ENCODE measurements at places on chromosomes 11 and 22.

- DNase-seq = no peak
Observed at GRCh38 chr11:1932681-1933080, 13.2 kb downstream of the TNNT3 start.

GRCh38 chr11:113470233-113470632 lies 5.0 kb downstream of the DRD2 start:
- DNase-seq = no peak

- no peak for DNase-seq
Observed at GRCh38 chr11:68661697-68662603, 22.4 kb upstream of the GAL start.

DNA sequence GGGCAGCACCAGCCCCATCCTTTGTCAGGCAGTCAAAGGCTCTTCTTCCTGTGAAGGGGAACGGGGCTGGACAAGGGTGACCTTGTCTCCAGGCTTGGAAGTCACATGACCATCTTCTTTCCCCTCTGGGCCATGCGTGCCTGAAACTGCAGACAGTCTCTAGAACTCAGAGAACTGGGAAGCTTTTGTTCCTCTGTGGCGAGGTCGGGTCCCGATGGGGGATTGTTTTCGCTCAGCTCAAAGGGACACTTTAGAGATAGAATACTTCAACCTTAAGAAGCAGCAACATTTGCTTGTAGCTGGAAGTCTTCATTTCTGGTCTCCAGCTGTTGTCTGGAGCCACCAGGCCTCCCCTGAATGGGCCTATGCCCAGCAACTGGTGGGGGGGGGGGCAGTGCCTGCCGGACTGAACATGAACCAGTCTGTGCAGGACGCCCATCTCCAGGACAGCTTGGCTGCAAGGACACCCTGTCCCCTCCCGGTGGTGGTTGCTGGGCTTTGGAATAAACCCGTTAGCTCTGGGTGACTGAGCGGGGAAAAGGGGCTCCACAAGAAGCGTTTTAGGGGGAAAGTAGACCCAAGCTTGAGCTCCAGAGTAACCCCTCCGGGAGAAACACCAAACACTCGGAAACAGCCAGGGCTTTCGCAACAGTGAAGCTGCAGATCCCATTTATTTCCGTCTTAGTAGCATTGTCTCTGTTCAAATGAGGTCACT lies 55.7 kb upstream of the EMID1 start:
- peak; percentile 97 for DNase-seq

DNA sequence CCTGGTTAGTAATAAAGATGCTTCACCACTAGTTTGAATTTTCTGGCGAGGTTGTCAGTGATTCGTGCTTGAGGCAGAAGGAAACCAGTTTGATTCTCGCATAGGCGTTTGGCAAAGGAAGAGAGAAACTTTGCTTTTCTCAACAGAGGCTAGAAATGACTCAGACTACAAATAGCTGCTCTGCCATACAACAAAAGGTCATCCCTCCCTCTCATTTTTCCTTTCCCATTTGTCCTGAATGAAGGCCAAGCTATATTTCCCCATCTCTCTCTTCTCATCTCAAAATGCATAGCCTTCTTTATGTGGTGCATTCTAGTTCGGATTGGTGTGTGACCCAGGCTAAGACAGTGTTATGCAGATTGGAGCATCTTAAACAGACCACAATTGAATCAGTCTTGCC lies 741.4 kb downstream of the NTM start:
- peak; percentile 68 for DNase-seq

- no peak for DNase-seq
Observed at GRCh38 chr11:64341429-64341828, 1.4 kb downstream of the CCDC88B start.

- no peak for DNase-seq
Observed at GRCh38 chr11:35163702-35164496, 24.9 kb downstream of the CD44 start.

DNA sequence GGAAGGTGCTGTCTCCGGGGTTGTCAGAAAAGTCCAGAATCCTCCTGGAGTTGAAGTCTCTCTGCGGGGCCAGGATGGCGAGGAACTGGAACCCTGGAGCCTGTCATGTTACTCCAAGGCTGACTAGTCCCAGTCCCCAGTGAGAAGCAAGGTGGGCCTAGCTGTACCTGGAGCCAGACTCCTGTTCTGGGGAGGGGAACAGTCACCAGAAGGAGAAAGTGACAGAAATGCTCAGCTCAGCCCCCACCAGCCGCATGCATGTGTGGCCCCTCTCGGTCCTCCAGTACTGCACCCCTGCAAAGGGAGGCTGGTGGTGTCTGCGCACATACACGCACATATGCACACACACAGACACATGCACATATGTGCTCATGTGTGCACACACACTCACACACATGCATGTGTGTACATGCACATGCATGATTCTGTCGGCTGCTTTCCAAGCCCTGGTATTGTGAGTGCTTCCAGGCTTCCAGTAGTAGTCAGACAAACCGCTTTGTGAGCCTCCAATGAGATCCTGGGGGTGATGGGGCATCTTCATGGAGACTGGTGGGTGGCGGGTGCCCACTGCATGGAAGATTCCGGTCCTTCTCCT lies 54.3 kb downstream of the RTL6 start:
- DNase-seq = no peak

DNA sequence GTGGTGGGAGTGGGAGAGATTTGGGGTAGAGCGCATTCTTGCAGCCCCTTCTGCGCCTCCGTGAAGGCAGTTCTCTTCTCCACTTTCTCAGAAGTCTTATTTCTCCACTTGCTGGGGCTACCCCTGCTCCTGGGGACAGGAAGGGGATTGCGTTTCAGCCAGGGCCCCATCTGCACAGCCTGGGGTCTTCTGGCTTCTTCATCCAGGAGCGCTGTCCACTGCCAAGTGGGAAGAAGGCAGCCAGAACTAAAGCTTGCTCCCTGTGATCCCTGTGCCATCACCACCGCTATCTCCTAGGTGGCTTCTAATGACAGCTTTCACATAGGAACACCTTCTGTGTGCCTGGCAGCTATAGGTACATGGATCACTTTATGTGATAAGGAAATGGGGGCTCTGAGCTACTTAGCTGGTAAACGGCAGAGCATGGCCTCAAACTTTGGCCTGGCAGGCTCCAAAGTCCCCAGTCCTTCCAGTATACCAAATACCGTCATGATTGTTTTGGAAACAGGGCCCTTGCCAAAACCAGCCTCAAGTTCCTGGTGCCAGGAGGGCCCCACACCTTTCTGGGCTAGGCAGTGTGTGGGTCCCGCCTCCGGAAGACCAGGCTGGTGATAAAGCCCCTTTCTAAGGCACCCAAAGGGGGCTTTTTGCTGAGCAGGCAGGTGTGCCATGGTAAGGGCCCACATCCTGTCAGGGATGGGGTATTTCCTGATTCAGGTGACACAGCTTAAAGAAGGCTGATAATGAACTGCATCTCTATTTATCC lies 60.4 kb upstream of the PAX6 start:
- no peak for DNase-seq

- peak; percentile 65 for DNase-seq
Observed at GRCh38 chr22:42945736-42946135, 69.2 kb downstream of the PACSIN2 start.

- DNase-seq = peak; percentile 16
Observed at GRCh38 chr11:97445561-97445960, 1055.7 kb downstream of the JRKL start.

GRCh38 chr11:84886344-84886743 lies 740.8 kb downstream of the DLG2 start:
- DNase-seq = no peak

DNA sequence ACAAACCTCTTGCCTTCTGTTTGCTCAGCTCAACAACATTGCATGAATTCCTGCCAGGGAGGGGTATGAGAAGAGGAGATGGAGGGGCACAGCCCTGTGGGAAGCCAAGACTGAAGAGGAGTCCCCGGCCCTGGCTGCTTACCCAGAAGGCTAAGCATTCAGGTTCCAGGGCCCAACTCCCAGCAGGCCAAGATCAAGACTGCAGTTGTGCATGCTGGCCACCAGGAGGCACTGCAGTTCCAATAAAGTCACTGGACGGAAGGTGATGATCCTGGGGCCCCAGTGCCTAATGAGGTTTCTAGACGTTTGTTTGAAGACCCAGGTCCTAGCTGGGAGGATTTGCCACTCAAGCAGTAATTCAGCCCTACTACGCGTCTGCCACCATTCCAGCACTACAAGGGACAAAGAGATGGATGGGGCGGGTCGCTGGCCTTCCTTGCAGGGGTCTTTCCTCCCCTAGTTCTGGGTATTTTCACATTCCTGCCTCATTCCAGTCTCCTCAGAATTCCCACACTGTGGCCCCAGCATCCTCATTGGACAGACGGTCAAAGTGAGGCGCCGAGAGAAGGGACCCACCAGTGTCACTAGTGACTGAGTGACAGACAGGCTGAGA lies 23.6 kb downstream of the ALX4 start:
- DNase-seq = peak; percentile 75

DNA sequence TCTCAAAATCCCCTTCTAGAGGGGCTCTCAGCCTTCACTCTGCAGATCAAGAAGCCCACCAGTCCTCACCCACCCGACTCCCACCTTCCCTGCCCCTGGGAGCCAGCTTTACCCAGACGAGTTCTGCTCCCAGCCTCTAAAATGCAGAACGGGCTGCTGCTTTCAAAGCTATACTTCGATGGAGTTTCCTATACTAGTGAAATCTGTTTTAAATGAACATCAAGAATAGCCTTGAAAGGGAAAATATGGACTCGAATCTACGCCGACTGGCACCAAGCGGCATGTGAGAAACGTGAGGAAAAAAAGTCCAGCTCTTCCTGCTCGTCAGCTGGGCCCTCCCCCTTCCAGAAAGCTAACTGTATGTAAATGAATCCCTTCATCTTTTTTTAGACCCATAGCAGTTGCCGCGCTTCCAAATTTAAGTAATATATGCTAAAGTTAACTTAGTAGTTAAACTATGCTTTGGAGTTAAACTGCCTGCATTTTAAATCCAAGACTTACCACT lies 211.7 kb downstream of the NTM start:
- DNase-seq = no peak

- DNase-seq = no peak
Observed at GRCh38 chr22:35541254-35541748, 670 bp downstream of the RASD2 start.

- no peak for DNase-seq
Observed at GRCh38 chr11:75303544-75304224, 47.8 kb downstream of the ARRB1 start.

GRCh38 chr11:92393218-92393617 lies 168.6 kb downstream of the FAT3 start:
- no peak for DNase-seq

GRCh38 chr22:45263463-45264269 lies 21.1 kb upstream of the UPK3A start:
- DNase-seq = peak; percentile 92

DNA sequence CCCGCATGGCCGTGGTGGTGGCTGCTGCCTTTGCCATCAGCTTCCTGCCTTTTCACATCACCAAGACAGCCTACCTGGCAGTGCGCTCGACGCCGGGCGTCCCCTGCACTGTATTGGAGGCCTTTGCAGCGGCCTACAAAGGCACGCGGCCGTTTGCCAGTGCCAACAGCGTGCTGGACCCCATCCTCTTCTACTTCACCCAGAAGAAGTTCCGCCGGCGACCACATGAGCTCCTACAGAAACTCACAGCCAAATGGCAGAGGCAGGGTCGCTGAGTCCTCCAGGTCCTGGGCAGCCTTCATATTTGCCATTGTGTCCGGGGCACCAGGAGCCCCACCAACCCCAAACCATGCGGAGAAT lies 10.9 kb upstream of the ARHGEF17 start:
- DNase-seq = no peak

DNA sequence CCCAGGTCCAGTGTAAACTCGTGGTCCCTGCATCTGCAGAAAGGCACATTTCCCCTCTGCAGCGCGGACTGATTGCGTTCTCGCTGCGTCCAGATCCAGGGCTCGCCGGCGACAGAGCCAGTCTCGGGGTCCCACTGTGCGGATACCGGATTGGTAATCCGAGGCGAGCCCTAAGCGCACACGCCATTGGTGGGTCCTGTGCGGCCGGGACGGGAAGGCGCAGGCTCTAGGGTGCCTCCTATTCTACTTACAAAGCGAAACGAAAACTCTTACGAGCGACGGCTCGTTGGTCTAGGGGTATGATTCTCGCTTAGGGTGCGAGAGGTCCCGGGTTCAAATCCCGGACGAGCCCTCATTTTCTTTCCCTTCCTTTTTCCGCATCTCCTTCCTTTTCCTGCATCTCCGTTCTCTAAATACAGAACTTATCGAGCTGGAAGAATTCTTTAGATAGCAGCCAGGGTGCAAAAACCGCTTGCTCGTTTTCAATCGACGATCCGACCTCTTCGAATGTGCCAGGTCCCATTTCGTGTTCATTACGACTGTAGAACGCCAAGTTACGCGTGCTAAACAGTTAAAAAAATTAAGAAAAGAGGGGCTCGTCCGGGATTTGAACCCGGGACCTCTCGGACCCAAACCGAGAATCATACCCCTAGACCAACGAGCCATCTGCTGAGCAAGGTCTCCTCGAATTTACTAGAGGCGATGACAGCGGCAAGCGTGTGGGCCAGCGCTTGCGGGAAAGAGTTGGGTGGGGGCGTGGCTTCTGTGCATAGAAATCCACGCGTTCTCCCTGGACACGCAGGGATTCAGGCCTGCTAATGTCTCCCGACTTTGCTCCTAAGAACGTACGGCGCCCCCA lies 29.2 kb upstream of the WNT11 start:
- peak; percentile 89 for DNase-seq

GRCh38 chr11:35564245-35564595 lies 38.8 kb upstream of the PAMR1 start:
- no peak for DNase-seq

GRCh38 chr22:38114484-38115398 lies 4.3 kb upstream of the BAIAP2L2 start:
- DNase-seq = peak; percentile 92

DNA sequence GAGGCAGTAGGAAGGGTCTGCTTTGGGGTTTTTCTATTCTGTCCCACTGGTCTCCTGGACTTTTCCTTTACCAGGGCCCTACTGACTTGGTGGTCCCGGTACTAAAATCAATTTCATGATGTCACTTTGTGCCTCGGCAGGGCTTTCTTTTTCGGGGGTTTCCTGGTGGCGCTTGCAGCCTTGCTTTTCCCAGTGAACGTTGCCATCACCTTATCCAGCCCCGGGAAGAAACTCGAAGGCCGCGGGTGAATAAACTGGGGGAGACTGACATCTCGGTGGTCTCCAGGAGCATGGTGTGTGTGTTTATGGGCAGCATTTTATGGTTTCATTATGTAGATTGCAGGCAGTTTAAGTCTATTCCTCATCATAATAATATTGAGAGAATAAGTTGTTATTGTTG lies 84.4 kb downstream of the KCNQ1 start:
- no peak for DNase-seq

GRCh38 chr22:35390933-35391332 lies 9.0 kb upstream of the MCM5 start:
- no peak for DNase-seq

Data from COLO829 (cell line).